ENCODE measurements at places on chromosomes 4 and X.

DNA sequence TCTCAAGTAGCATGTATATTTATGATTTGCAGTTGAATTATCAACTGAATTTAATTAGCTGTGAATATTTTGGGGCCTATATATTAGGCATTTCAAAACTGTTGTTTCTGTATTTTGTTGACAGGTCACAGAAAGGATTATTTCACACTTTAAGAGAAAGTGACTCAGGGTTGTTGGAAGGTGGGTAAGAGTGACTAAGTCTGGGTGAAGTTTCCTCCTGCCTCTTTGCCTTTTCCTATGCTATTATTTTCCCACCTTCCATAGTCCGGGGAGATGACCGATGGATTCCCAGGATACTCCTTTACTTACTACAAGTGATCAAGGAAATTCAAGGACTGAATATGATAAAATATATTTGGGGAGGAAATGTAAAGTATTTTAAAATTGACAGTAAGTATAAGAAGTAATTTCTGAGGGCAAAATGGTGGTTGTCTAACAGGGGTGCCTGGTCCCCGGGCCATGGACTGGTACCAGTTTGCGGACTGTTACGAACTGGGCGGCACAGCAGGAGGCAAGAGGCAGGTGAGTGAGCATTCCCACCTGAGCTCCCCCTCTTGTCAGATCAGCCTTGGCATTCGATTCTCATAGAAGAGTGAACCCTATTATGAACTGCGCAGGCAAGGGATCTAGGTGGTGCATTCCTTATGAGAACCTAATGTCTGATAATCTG is 175.5 kb upstream of the GPRIN3 start:
- no peak for DNase-seq

GRCh38 chr4:168538632-168539031 is 41.8 kb downstream of the PALLD start:
- no peak for DNase-seq

DNA sequence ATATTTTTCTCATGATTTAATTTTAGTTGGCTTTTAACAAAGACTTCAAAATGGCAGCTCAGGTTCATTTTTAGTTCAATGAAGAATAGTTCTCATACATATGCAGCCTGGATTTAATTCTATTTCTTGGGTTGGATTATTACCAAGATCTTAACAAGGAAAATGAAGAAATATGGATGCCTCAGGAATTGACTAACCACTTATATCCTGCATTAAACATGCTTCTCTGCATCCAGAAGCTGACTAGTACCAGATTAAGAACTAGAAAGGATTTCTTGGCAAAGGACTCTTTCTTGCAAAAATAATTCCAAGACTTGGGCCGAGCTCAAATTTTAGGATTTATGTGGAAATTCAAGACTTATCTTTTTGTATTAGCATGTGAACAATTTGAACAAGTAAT is 5.6 kb upstream of the KLHL2 start:
- DNase-seq: peak; percentile 85

- DNase-seq: no peak
These were observed 1450.7 kb upstream of the TENM3 start for GRCh38 chr4:180792541-180792940.

DNA sequence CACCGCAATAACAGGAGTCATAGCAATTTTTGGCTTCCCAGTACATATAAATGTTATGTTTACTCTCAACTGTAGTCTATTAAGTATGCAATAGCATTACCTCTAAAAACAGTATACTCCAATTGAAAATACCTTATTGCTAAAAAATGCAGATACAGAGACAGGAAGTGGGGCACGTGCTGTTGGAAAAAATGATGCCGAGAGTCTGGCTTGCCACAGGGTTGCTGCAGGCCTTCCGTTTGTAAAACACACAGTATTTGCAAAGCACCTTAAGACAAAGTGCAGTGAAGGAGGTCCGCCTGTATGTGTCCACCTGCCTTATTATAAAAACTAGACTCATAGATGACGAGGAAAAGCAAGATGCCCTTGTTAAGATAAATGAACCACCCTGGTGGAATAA is 23.5 kb downstream of the CD99 start:
- DNase-seq: no peak

Data from fibroblast of skin of right biceps (primary cell).